M059J (cell line): ENCODE measurements at places on chromosomes 13 and 19.

DNA sequence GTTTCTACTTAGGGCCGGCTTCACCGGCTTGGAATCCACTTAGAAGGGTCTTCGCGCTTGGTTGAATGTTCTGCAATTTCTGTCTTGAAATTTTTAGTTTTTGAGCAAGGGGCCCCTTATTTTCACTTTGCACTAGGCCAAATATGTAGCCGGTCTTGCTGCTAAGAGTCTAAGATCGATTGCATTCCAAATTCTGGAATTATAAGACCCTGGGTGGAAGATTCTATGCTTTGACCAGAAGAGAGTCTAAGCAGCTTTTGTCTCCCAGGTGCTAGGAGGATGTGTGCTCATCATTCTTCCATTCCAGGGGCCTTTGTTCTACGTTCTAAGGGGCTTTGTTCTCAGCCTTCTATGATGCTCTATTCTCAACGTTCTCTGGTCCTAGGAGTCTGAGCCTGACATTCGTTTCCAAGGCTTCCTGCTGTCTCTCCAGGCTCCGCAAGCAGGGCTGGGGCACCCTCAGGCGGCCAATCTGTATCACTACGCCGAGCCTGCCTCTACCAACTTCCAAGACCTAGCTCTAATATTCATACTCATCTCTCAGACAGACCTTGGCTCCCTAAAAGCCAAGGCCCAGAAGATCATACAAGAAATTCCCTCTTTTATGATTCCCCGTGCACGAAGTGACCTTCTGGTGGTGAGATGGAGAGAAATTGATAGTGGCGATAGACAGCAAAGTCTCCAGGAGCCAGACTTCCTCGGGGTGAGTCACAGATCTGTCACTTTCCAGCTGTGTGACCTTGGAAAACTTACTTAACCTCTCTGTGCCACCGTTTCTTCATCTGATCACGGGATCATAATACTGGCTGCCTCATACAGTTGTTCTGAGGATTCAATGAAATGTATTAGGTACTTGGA lies 982 bp upstream of the DACT3 start:
- DNase-seq = peak; percentile 88

GRCh38 chr13:65929436-65929835 lies 1300.7 kb downstream of the PCDH9 start:
- no peak for DNase-seq

DNA sequence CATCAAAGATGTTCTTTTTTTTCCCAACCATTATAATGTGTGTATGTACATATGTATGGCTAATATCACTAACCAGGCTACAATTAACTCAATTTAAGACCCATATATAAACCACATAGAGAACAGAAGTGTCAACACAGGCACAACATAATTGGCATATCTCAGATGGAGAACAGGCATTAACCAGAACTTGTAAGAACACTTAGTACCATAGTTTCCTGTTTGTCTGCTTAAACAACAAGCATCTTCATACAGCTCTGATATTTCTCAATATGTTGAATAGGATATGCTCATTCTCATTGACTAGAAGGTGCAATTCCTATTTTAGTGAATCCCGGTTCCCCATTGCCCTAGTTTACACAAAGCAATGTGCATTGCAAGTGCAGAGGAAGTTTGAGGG lies 116.9 kb upstream of the EDNRB start:
- DNase-seq = no peak

DNA sequence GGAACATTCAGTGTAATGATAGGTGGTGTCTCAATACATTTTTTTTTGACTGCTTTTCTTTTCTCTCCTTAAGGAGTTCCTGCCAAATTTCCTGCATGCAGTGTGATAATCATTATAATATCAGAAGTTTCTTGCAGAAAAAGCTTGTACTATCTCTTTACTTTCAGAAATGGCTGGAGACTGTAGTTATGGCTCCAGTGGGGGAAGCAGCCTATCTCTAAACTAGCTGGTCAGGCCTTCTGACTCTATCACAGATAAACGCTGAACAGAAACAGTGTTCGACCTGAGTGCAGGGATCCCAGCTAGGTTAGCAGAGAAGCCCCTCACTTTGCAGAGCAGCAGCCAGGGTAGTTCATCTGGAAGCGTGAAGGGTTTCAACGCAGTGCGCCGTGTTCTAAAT lies 1.9 kb downstream of the CCNE1 start:
- no peak for DNase-seq

DNA sequence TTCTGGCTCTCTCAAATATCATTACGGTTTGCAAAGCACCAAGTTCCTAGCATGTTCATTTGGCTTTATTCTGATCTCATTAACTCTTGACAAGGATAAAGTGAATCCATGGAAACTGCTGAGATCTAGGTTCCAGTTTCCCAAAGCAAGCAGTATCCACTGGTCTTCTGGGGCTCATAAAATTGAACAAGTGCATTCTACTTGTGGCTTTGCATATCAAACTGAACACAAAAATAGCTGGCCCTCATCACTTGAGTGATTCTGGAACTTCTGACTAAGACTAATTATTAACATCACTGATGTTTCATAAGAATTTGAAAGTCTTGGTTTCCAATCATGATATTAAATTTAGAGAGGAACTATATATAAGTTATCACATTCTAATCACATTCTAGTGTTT lies 6.3 kb upstream of the KCTD12 start:
- no peak for DNase-seq

GRCh38 chr13:65416784-65417183 lies 1813.4 kb downstream of the PCDH9 start:
- no peak for DNase-seq

GRCh38 chr13:94656766-94657165 lies 55.1 kb downstream of the GPR180 start:
- DNase-seq = peak; percentile 90

- DNase-seq = no peak
Observed at GRCh38 chr13:44694842-44695241, 118.7 kb upstream of the TSC22D1 start.

DNA sequence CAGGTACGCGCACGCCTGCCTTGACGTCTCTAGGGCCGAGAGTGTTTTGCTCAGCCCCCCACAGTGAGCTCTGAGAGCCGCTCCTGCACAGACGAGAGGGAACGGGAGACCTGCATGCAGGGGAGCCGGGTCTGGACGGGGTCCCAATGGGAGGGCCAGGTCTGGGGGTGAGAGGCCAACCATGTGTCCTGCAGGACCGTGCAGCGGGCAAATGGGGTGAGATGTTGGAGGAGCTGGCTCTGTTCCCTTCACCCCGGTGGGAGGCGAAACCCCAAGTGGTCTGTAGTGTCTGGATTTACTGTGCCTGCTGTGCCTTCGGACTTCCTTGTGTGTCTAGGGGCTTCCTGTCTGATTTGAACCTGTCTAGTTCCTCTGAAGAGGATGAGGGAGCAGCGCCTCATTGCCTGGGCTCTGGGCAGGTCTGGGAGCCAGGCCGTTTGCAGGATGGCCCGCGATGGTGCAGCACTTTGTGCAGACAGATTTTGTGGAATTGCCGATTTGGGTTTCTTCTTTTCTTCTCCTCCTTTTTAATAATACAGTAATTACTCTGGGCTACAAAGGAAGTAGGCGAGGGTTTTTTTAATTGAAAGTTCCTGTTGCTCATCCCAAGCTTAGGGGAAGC lies 2.1 kb downstream of the CSNK1G2 start:
- no peak for DNase-seq

GRCh38 chr19:37329686-37330085 lies 41.2 kb upstream of the ZNF527 start:
- DNase-seq = peak; percentile 27

GRCh38 chr13:30570691-30571090 lies 47.0 kb upstream of the USPL1 start:
- DNase-seq = no peak

DNA sequence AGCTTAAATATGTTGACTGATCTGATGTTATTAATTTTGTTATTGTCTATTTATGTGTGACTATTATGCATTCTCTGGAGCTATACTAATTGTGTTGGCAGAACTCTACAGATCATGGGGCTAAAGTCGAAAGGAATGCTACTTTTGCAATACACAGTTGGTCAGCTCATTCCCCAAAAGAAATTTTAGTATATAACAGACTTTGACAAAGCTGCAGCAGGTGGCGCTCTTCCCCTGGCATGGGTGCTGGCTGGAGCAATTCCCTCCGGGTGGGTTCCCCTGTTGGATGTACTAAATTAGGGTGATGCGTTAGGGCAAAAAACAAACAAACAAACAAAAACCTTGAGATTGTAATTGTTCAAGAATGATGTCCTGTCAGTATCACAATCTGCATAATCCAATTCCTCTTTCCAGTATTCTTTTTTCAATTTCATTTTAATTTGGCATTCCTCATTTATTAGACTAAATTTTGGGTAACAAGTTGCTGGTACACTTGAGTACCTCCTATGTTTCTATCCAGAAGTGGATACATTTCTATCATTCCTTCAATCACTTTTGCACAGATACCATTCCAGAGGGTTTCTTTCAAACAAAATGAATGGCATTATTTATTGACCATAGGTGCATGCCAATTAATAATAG lies 322.8 kb upstream of the EDNRB start:
- DNase-seq = peak; percentile 21

- no peak for DNase-seq
Observed at GRCh38 chr13:113224486-113224885, 15.1 kb downstream of the CUL4A start.
